NCI-H510A treated with DMSO at 0.1 percent for 48 hours (cell line): ENCODE measurements at places on chromosomes 1 and 21.

- no peak for DNase-seq
Observed at GRCh38 chr1:103520822-103521221, 4.7 kb upstream of the RNPC3 start.

DNA sequence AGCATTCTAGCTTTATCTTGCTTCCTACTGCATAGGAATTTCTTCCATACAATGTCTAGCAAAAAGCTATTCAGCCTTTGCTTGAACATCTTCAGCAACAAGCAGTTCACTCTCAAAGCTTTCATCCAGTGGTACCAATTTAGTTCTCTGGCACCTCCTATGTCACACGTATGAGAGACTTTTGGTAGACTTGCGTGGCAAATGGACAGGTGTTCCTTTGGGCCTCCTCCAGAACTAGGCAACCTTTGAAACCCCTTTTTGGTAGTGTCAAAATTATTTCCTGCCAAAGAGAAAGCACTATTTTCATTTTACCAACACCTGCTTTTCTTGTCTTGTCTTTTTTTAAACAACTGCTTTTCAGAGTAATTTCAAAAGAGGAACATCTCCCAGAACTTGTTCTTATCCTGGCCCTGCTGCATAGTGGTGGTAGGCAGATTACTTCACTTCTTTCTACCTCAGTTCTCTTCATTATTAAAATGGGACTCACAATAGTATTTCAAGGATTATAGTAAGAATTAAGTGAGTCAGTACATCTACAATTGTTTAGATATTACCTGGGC, 122.4 kb downstream of the MAST2 start:
- no peak for DNase-seq

- DNase-seq, result no peak
Observed at GRCh38 chr1:107795441-107795840, 169.5 kb downstream of the VAV3 start.

- DNase-seq, result no peak
Observed at GRCh38 chr1:86085741-86086409, 70.7 kb downstream of the COL24A1 start.

GRCh38 chr1:235454021-235454420, 50.2 kb downstream of the B3GALNT2 start:
- no peak for DNase-seq

DNA sequence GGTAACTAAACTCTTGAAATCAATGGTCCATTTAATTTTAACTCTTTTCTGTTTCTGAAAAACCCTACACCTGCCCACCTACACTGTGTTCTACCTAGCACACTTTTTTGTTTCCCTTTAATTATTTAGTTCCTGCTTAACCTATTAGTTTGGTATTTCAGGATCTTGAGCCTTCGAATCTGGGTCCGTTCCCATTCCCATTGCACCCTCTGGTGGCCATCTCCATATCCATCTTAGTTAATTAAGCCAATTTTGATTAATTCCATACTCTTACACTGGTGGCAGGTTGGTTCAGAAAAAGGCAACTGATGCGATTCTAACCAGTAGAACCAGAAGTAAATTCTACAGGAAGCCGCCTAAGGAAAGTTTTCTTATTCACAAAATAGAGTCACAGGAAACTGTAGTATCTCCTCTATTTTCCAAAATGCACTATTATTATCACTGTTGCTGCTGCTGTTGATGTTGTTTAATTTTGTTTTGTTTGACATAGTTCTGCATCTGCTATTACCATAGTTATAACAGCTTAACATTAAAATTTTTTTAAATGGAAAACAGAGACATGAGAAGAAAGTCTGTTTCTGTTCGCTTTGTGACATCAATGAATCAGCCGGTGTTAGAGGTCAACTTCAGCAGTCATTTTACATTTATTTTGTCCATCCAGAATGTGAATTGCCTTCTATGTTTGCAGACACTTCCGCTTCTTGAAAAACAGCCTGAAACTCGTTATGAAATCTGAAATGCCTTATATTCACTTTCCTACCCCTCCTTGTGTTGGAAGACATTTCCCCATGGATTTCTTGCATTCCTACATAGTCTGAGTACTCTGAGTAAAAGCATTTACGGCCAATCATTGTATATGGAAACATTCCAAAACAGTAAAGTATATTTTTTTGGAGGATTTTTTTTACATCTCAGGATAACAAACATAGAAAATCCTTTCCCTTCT, 115.5 kb upstream of the NCAM2 start:
- DNase-seq, result peak; percentile 70

DNA sequence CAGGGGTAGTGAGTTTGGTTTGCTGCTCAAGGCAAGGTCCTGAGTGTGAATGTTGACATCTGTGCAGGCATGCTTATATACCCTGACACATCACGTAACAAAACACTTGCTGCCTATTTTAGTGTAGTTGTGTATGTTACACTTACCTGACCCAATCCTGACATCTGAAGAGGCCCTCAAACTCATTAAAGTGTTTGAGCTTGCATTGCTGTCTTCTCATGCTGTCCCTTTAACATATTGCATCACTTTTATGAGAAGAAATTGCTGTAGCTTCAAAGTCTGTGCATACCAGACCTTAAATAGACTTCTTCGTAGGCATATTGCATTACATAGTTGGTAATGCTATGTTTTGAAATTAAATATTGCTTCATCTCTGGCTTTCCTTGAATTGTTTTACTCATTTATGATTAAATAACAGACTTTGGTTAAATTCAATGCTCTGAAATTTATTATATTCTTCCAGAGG, at the start of gene KRTAP19-3:
KRTAP19-3 (minus strand) TSS at position 51 of the 466 bp plus-strand sequence. CDS start 56 bp downstream, outside the sequence.
- DNase-seq, result no peak

DNA sequence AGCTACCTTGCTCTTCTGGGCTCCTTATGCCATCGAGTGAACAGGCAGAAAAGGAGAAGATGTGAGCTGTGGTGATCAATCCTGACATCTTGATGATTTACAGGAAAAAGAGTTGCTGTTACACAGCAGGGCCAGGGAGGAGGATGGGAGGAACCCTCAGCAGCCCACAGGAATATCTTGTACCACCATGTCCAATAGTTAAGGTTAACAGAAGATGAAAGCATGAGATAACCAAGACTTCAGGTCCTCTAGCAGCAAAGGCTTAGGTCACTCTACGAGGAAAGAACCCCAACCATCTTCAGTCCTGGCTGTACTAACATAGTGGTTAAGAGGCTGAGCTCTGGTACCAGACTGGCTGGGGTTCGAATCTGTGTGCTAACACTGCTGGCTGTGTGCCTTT, 12.1 kb upstream of the SELENBP1 start:
- no peak for DNase-seq

GRCh38 chr1:176119549-176119948, 87.5 kb downstream of the COP1 start:
- DNase-seq, result no peak

- no peak for DNase-seq
Observed at GRCh38 chr1:34444516-34444915, 267.8 kb downstream of the C1orf94 start.

DNA sequence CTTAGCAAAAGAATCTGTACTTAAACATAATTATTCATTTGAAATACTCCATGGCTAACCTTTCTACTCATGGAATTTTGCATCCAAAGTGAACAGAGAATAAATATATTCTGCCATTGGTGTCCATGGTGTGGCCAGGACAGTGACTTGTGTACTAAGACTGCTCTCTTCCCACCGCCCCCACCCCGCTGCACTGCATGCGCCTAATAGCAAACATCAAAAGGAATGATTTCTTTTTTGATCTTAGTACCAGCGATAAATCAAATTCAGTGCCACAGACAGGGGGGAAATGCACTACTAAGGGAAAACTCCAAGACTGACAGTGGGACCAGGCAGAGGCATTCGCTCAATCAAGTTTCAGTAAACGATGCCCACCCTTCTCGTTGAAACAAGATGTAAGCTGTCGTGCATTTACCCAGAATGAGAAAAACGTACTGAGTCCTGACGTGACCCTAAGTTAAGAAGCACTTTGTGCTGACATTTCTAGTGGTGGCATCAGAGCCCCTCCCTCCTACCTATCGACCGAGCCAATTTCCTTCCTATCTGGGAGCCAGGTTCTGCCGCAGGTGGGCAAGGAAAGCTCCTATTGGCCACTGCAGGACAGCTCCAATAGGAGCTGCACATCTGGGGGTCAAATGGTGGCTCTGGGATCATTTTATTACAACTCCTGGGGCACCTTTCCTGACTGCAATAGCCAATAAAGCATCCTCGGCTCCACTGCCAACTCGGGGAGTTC, 12.5 kb downstream of the ESRRG start:
- DNase-seq, result no peak

DNA sequence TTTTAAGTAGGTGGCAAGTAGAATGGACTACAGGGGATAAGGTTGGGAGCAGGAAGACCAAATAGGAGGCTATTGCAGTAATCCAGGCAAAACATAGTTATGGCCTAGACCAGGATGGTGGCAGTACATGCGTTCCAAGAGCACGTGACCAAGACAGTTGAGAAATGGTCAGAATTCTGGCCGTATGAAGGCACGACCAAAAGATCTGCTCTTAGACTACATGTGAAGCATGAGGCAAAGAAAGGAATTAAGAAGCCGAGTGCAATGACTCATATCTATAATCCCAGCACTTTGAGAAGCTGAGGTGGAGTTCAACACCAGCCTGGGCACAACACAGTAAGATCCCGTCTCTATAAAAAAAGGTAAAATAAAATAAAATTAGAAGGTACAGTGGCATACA, 71.3 kb downstream of the LUZP1 start:
- no peak for DNase-seq

GRCh38 chr1:186550832-186551231, 89.9 kb upstream of the PDC start:
- no peak for DNase-seq

- DNase-seq, result no peak
Observed at GRCh38 chr1:27380766-27381733, 2.1 kb downstream of the CD164L2 start.

DNA sequence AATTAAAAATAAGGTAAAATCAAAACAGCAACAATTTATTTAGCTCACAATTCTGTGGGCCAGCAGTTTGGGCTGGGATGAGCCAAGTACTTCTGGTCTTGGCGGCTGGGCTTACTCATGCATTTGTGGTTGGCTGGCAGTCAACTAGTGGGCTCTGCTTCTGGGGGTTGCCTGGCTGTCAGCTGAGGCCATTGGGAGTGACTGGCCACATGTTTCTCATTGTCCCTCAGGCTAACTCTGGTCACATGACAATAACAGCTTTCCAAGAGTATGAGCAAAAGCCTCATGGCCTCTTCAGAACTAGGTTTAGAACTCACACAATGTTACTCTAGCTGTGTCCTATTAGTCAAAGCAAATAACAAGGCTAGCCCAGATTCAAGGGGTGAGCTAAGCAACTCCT, 15.6 kb upstream of the CHIA start:
- DNase-seq, result no peak

DNA sequence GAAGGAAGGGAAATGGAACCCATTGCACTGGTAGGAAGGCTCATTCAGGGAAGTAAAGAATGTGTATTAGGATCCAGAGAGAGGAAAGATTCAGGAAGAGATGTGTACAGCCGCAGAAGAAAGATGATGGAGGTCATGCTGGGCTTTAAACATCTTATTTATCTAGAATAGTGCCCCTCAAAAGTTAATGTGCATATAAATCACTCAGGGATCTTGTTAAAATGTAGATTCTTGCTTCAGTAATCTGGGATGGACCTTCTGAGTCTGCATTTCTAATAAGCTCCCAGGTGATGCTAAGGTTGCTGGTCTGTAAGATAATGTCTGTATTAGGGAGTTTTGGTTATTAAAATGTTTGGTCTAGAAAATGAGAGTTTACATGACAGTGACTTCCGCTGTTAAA, 46.3 kb downstream of the ADGRL2 start:
- DNase-seq, result no peak

GRCh38 chr1:96865731-96866685, 144.4 kb downstream of the PTBP2 start:
- DNase-seq, result no peak

DNA sequence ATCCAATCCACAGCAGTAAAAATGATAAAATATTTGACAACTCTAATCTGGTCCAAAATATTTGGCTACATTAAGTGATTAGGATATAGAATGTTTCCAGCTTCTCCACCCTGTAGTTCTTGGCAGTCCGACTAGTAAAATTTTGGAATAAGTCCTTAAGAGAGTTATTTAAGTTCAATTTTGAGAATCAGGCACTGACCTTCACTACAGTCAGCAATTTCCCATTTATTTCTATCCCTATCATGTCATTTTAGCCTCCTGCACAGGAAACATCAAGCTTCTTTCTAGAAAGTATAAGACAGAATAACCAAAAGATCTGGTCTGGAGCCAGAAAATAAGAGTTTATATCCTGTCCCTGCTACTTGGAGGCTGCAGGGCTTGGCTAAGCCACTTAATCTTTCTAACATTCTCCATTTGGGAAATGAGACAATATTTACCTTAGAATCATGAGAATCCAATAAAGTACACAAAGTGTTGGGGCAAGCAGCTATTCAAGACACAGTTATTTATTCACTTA, 162.2 kb downstream of the DPYD start:
- no peak for DNase-seq

GRCh38 chr1:236514703-236515442, 8.9 kb upstream of the LGALS8 start:
- DNase-seq, result peak; percentile 74

GRCh38 chr1:169117599-169117998, 11.1 kb downstream of the ATP1B1 start:
- DNase-seq, result no peak

DNA sequence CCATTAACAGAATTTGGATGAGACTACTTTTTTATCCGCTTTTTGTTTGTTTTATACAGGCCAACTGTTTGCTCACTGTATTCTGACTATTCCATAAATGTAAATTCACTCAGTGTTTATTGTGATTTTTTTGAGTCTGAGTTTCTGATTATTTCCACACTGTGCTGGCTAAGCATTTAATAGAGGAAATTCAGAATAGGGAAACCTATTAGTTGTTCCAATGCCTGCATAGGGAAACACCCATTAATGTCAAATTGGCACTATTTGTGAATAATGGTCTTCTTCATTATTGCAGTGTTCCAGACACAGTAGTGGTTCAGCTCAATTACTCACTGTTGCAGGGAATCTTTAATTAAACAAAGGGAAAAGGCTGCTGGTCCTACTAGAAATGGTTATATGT, 174.7 kb upstream of the SGIP1 start:
- DNase-seq, result no peak

GRCh38 chr1:83011265-83011664, 987.7 kb downstream of the TTLL7 start:
- no peak for DNase-seq

GRCh38 chr1:32761253-32761877, 55.8 kb downstream of the YARS1 start:
- DNase-seq, result no peak

DNA sequence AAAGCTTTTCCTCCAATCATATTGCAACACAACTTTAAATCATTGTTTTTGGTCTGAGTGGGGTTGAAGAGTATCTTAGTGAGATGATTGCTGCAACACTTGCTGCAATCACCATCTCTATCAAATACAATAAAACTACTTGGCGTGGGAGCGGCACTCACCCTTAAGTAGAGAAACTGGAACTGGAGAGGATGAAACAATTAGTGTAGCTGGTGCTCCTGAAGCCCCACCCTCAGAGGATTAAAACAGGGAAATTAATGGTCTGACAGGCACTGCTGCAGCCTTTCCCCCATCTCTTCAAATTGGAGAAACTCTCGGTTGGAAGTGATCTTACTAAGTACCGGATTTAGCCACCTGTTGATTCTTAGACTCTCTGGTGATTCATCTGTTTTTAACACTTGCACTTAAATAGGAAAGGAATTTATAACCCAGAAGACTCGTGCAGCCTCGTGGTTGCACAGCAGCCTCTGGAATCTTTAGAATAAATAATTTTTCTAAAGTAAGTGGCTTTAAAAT, 80.5 kb upstream of the KIF26B start:
- DNase-seq, result peak; percentile 15

- no peak for DNase-seq
Observed at GRCh38 chr21:16070207-16070651, 340.4 kb downstream of the USP25 start.
